ENCODE measurements at places on chromosomes 5 and 9.

- no peak for DNase-seq
Observed at GRCh38 chr5:3265131-3265885, 330.3 kb upstream of the IRX1 start.

DNA sequence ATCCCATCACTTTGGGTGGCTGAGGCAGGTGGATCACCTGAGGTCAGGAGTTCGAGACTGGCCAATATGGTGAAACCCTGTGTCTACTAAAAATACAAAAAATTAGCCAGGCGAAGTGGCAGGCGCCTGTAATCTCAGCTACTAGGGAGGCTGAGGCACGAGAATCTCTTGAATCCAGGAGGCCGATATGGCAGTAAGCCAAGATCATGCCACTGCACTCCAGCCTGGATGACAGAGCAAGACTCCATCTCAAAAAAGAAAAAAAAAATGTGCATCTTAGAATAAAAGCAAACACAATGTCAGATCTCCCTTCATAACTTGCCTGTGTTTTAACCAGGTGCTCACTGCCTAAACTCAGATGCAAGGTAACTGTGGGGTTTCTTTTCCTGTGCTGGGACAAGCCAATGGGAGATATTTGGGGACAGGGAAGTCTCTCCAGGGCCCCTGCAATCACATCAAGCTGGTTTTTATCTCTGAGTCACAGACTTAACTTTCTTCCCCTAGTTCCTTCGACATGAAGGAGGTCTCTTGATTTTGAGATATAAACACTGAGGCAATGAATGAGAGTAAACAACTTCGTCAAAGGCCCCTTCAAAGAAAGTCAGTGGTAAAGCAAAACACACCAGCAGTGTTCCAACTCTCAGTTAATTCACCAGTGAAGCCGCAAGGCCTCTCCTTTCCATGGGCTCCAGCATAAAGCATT is 99.1 kb downstream of the SNX18 start:
- no peak for DNase-seq

GRCh38 chr5:68070591-68071281 is 144.8 kb upstream of the PIK3R1 start:
- DNase-seq: no peak

- DNase-seq: no peak
Observed at GRCh38 chr5:90824436-90824835, 265.8 kb downstream of the ADGRV1 start.

DNA sequence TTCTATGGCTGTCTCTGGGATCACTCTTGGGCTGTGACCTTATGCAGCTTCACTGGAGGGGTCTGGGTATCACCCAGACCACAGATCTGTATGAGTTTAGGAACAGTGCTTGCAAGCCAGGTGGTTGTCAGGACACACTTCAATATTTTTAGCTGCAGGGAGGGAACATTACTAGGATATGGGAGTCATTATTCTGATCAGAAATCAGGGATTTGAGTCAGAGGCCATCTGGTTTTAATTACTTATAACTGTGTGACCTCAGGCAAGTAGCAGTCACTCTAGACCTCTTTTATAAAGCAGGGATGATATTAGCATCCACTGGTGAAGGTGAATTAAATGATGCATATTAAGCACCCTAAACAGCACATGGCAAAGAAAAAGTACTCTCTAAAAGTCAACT is 60.1 kb upstream of the NMUR2 start:
- no peak for DNase-seq

DNA sequence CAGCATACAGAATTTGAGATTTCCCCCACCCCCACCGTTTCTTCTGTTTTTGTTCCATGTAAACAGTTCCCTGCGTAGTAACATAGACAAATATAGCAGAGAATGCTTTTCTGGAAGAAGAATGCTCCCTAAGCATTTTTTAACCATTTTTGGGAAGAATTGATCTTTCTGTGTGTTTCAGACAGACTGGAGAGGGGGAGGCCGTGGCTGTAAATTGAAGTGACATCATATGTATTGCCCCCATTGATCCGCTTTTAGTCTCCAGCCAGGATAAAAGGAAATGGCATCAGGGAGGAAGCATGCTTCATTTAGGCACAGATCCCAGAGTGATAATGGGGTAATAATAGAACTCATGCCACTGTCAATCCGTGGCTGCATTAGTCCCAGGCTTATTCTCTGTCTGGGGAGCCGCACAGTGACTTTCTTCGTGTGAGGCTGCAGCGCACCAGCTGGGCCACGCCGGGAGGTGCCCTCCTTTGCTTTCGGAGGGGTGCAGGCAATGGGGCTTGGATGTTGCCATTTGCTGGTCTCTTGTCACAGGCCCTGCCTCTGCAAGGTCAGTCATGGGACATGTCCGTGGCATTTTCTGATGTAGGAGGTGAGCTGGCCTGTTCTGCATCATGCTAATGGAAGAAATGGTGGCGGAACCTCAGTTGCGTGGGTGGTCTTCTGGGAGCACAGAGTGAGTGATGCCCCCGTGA is 261.5 kb downstream of the FANCC start:
- no peak for DNase-seq

DNA sequence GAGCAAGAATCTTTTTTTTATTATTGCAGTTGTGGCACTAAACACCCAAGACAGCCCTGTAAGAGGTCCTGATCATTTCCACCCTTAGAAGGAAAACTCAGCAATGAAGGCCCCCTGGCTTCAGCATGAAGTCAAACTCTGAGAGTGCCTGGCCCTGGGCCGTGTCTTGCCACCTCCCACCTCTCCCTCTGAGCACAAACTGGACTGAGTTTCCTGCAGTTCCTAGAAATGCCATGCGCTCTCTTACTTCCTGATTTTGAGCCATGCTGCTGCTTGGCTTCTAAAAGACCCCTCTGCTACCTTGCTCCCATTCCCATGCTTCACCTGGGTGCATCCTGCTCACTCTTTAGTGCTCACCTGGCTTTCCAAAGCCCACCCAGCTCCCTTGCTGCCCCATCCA is 140.4 kb upstream of the KLF9 start:
- DNase-seq: no peak

- DNase-seq: no peak
Observed at GRCh38 chr9:125644819-125645507, 62.0 kb downstream of the MAPKAP1 start.

- DNase-seq: no peak
Observed at GRCh38 chr5:136332223-136333015, 32.9 kb downstream of the TRPC7 start.

GRCh38 chr5:123098767-123099513 is 9.9 kb downstream of the PRDM6 start:
- no peak for DNase-seq

DNA sequence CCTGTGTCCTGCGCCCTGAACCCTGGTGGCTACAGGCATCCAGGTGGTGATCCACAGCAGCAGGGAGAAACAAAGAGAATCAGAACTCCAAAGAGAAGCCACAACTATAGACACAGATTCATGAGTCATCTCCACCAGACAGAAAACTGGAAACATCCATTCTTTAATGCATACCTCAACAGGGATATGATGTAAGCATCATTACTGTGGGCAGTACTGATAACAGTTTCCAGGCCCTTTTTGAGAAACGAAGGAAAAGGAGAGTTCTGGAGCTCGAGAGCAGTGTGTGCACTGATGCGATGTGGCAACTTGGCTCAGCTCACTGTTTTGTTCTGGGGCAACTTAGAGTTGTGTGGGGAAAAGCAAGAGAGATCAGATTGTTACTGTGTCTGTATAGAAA is 215.6 kb upstream of the ADAMTS16 start:
- no peak for DNase-seq

DNA sequence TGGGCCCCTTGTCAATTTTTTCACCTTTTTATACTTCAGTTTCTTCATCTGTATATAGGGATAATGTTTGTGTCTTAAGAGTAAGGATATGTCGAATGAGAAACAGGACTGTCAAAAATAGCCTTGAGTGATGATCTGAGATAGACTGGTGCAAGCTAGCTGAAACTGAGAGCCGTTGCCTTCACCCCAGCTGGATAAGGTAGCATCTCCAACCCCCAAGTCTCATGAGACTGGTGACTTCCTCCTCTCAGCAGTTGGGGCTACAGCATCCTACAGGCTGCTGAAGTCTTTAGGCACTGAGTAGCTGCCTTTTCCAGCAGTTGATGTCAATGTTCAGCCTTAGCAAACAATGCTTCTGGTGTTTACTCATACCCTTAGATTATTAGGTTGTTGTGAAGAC is 330.2 kb downstream of the OSTF1 start:
- DNase-seq: no peak

DNA sequence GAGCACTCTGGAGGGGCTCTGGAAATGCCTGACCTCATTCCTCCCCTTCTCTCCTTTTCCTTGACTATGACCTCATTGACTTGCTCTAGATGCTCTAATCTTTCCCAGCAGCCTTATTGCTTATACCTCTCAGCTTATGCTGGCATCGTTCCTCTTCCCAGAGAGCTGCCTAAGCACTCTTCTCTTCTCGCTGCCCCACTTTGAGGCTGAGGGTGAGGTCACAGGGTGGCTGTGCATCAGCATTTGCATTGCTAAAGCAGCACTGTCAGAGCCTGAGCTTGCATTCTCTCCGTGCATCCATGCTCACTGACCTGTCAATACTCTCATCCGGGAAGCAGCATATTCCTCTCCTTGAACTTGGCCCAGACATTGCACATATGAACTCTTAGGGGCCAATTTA is 96.4 kb upstream of the NTRK2 start:
- no peak for DNase-seq

DNA sequence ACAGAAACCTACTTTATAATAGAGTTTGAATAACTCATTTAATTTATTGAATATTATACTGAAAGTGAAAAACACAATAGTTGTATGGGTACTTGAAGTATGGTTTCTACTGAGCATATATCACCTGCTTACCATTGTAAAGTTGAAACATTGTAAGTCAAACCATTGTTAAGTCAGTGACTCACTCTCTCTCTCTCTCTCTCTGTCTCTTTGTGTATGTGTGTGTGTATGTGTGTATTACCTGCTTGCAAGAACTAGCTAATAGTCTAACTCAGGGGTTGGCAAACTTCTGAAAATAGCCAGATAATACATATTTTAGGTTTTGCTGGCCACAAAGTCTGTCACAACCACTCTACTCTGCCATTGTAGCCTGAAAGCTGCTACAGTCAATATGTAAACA is 564.3 kb upstream of the ZNF608 start:
- no peak for DNase-seq

GRCh38 chr9:109132567-109133021 is 12.8 kb upstream of the TMEM245 start:
- no peak for DNase-seq

DNA sequence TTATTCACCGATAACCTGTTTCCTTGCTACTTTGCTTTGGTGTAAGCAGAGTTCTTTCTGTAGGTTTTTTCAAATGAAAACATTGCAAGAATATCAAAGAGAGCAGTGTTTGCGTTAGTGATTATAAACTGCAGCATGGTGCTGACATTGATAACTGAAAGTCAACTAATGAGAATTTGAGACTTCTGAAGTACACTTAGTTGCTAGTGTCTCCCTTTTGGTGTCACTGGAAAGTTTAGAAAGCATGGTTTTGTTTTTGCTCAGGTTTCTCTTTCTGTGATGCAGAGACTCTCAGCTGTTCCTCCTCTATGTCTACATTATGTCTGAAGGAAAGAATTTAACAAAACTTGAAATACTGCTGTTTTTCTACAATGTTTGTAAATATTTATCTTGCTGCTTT is 80.2 kb upstream of the ZNF169 start:
- no peak for DNase-seq

GRCh38 chr9:114181607-114182409 is 26.5 kb downstream of the COL27A1 start:
- DNase-seq: no peak

GRCh38 chr9:130354378-130354777 is 88.8 kb downstream of the HMCN2 start:
- no peak for DNase-seq

- DNase-seq: no peak
Observed at GRCh38 chr9:21589344-21590056, 107.4 kb upstream of the IFNE start.

- DNase-seq: no peak
Observed at GRCh38 chr5:1012313-1012841, 3.8 kb downstream of the NKD2 start.
